ENCODE measurements at places on chromosomes 2 and 18. TPM values are rescaled to one million over a fixed set of nuclear protein-coding genes. Genes with fewer than 3 reads are reported as not detected.

- DNase-seq, result no peak
Observed at GRCh38 chr2:2850218-2850755, 519.2 kb upstream of the MYT1L start.

DNA sequence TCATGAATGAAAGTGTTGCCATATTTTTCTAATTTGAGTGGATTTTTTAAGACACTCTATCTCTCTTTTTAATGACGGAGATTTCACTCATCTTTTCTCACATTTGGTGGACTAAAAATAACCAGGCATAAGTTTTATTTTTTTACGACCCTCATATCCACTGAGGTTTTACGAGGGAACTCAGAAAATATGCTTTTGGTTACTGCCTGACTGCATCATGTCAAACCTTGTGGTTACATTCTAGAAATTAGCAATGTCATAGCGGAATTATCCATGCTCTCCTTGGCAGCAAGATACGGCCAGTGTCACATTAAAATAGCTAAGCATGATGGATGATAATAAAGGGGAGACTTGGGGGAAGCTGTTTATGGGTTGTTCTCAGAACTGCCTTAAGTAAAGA, 428.6 kb upstream of the FSHR start:
- DNase-seq, result peak; percentile 25

Gene PSMD1
- 91.7 TPM for polyA plus RNA-seq

- DNase-seq, result no peak
Observed at GRCh38 chr2:81007104-81007503, 702.6 kb upstream of the LRRTM1 start.

DNA sequence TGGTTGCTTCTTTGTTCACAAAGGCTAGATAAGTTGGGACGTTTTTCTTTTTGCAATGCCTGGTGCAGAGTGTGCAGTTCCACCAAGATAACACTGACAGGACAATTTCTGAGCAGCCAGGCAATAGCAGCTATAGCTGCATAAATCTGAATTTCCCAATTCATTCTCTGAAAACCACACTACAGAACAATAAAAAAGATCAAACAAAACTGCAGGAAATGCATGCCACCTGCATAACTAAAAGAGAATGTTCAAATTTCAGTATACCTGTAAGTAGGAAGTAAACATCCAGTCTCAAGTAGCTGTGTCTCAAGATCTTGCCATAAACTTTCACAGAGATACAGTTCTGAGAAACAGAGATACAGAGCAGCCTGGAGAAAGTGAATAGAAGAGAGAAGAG, 5.3 kb upstream of the KCTD18 start:
- DNase-seq, result no peak

Measured in muscle of arm (tissue), 14 donors.